ENCODE measurements at places on chromosomes 2 and 18. TPM values are rescaled to one million over a fixed set of nuclear protein-coding genes. Genes with fewer than 3 reads are reported as not detected.

Gene ICOS
- 0.98 TPM for total RNA-seq

Gene LIMS2
- 104 TPM for total RNA-seq

Gene FIGLA
- not detected for total RNA-seq

Gene CLIP4
- 37.2 TPM for total RNA-seq

Gene STPG4
- total RNA-seq: 0.20 TPM

Gene REG1B
- total RNA-seq: 8.1 TPM

Gene CXCR4
- 61.1 TPM for total RNA-seq

Gene CD8B
- total RNA-seq: 4.1 TPM

Gene TANC1
- total RNA-seq: 40.1 TPM

Gene LGALSL
- 19.9 TPM for total RNA-seq

Gene TM4SF20
- not detected for total RNA-seq

Gene TMEM247
- not detected for total RNA-seq

Gene PRKRA
- total RNA-seq: 43.0 TPM

Gene ANKRD30B
- total RNA-seq: not detected

Gene COBLL1
- 52.9 TPM for total RNA-seq

Gene RAB17
- total RNA-seq: 64.8 TPM

Gene CAPN14
- 0.14 TPM for total RNA-seq

Gene C1GALT1C1L
- 0.92 TPM for total RNA-seq

Gene CFAP65
- total RNA-seq: 0.29 TPM

Gene ZNF513
- total RNA-seq: 25.6 TPM

Gene SH2D6
- total RNA-seq: 9.9 TPM

Gene CNTNAP5
- 31.7 TPM for total RNA-seq

Gene ZAP70
- 12.6 TPM for total RNA-seq

Gene PJVK
- total RNA-seq: 3.1 TPM

Gene MARCO
- total RNA-seq: 1.1 TPM

Gene PASK
- total RNA-seq: 16.9 TPM

Measured in mucosa of gallbladder (tissue), 1 donor.